ENCODE measurements at places on chromosomes 4 and X.

- no peak for DNase-seq
Observed at GRCh38 chr4:145819853-145820181, 118.8 kb downstream of the ZNF827 start.

DNA sequence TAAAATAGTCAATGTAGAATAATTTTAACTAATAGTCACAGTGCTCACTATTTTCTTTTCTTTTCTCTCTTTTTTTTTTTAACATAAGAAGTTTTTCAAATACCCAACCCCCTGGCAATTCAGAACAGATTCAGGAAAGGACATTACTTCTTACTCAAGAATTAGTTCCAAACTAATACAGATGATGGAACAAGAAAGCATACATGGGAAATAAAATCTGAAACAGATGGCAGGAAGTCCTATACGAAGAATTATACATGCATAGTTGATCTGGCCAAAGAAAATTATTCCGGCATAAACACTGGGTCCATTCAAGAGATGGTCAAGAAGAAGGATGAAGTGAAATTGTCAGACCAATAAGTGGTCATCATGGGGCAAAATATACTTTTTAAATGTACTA is 614.4 kb upstream of the INTU start:
- DNase-seq, result no peak

GRCh38 chrX:148069759-148070503 is 88.8 kb downstream of the FMR1NB start:
- DNase-seq, result no peak

DNA sequence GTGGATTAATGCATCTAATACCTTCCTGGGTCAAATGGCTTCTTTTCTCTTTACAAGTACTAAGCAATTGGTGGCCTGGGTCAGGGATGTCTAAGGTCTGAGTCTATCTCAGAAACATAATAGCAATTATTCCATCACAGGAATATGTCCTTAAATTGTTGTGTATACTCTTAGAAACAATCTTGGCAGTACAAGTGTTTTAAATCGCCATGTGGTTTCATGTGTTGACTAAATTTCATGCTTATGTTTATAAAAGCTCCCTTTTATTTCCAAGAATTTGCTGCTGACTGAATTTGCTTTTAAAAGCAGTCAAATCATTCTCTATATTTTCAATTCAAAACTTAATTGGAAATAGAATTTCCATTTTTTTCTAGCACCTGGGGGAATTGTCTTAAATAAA is 125.3 kb upstream of the PACRGL start:
- no peak for DNase-seq
